ENCODE measurements at places on chromosomes 16 and 17. TPM values are rescaled to one million over a fixed set of nuclear protein-coding genes. Genes with fewer than 3 reads are reported as not detected.
A peak's percentile ranks its signal among the peaks of the same experiment; 100 is the strongest.

DNA sequence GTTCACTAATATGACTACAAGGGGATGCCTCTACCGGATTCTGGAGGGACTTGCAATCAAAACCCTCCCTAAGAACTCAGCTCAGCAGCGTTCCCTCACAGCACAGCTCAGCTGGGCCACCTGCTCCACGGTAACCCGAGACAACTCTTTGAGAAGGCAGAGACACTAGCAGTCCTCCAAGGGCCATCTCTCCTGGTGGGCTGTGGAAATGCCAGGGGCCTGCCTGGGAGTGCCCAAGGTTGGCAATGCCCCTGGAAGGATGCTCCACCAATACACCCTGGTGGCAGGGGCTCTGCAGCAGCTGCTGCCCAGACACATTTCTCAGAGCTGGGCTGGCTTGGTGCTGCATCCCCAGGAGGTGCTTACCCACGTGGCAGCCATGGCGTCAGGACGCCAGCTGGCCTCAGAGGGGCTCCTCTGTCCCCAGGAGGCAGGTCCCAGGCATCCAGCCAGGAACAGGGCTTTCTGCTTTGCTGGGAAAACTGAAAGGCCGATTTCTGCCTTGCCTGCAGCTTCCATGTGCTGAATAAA lies 16.5 kb downstream of the CDIP1 start:
- no peak for DNase-seq

The RBFOX1 gene
- total RNA-seq = 1.4 TPM

The FOXC2 gene
- 0.11 TPM for total RNA-seq

- no peak for DNase-seq
Observed at GRCh38 chr16:23288209-23288608, 13.9 kb upstream of the SCNN1B start.

GRCh38 chr17:35073183-35073790 lies 9.8 kb upstream of the RFFL start:
- DNase-seq = no peak

The ZNF646 gene
- total RNA-seq = 32.4 TPM

DNA sequence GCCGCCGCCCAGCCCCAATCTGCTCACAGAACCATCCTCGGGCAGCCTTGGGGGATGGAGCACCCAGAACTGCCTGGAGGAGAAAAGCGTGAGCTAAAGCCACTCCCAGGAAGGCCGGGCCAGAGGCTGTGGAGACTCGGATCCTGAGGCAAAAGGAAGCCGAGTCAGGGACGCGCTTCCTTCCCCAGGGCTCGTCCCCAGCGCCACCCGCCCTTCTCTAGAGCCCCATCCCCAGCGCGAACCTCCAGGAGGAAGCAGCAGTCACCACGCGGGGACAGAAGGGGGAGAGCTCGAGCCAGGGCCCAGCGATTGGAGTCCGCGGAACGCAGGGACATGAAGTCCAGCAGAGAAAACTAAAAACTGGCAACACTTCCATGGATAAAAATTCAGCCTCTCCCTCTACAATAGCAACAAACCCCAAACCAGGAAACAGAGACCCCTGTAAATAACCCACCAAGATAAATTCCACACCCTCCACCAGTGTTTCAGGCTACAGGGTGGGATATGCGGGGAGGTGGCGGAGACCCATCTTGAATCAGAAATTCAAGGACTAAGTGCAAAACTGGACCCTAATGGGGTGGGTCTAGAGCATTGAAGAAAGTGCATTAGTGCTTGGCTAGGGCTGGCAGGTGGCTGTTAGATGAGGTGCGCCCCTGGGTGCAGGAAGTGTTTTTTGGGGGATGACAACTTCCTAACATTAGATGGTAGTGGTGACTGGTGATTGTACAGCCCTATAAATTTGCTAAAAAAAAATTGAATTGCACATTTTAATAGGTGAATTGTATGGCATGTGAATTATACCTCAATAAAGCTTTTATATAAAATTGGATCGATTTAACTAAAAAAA lies 116.1 kb upstream of the METRNL start:
- peak; percentile 71 for DNase-seq

The PPP1R1B gene
- total RNA-seq = not detected

GRCh38 chr16:56336071-56336688 lies 89.2 kb downstream of the AMFR start:
- no peak for DNase-seq

The HEATR3 gene
- total RNA-seq = 29.5 TPM

DNA sequence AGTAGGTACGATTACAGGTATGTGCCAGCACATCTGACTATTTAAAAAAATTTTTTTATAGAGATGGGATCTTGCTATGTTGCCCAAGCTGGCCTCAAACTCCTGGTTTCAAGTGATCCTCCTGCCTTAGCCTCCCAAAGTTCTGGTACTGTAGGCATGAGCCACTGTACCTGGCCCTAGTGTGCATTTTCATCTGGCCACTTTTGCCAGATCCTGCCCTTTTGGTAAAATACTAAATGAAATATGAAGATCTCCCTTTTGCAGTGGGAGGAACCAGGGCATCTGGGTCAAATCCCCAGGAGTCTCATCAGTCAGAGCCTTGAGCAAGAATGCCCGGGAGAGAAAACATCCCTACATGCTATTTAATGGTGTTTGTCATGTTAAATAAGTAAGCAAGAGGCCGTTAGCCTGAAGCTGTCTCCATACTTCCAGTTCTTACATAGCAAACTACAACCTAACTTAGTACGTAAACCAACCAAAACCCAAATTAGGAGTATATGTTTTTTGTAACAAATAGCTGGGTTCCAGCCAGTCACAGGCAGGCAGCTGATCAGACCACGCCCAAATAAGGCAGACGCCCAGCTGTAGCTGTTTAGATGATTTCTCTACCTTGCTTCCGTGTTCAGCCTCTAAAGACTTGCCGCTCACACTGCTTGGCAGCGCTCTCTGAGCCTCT lies 46.5 kb upstream of the CLEC18A start:
- no peak for DNase-seq

- DNase-seq = no peak
Observed at GRCh38 chr17:21482189-21482865, 106.2 kb downstream of the KCNJ12 start.

- no peak for DNase-seq
Observed at GRCh38 chr17:35727635-35728034, 3.8 kb upstream of the RASL10B start.

DNA sequence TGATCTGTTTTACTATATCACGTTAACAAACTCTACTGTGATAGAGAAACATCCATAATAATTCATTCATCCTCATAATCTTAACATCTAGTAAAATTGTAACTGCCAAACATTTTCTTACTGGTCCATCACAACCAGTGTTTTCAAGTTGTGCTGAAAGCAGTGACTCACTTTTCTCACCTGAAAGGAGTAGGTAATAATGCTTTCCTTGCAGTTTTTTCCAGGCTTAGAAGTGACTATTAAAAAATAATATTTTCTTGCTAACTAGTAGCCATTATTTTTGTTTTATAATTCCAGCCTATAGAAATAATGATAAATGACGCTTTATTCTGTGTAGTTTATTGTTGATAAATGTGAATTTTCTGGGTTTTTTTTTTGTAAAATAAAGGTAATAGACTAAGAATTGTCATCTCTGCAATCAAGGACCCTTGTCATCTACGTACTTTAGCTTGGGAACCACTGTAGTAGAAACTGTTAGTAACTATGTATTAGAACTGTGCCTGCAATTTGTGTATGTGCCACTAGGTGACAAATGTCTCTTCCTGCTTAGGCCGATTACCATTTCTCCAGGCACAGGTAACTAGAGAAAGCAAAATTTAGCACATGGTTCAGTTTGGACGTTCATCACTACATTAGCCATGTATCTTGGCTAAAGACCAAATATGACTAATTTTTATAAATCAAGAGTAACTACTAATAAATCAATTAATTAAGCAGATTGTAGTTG lies 409.4 kb upstream of the ERCC4 start:
- no peak for DNase-seq

The CDH5 gene
- total RNA-seq = 0.45 TPM

The GLP2R gene
- total RNA-seq = not detected

- DNase-seq = no peak
Observed at GRCh38 chr17:76327696-76328095, 19.6 kb upstream of the QRICH2 start.

DNA sequence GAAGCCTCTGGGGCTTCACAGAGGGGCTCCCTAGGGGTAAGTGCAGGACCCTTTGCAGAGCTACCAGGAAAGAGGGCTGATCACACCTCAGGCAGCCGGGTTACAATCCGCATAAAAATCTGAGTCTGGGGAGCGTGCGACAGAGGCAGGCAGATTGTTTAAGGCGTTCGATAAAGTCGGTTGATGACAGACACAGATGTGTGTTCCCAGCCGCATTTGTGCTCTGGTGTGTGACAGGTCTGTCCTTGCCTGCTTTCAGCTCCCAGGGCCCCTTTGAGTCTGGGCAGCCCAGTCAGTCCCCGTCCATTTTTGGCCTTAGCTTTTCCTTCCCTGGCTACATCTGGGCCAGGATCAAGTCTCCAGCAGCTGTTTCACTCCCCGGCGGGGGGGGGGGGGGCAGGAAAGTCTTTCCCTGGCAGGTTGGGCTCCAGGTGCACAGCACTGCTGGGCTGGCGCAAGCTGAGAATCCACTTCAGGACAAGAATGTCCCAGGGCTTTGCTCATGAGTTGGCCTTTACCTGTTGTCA lies 1.3 kb upstream of the ZACN start:
- peak; percentile 11 for DNase-seq

- DNase-seq = no peak
Observed at GRCh38 chr17:73315471-73315870, 3.7 kb upstream of the CDC42EP4 start.

- DNase-seq = no peak
Observed at GRCh38 chr17:43787728-43788127, 7.5 kb downstream of the CFAP97D1 start.

The ANKRD40CL gene
- not detected for total RNA-seq

DNA sequence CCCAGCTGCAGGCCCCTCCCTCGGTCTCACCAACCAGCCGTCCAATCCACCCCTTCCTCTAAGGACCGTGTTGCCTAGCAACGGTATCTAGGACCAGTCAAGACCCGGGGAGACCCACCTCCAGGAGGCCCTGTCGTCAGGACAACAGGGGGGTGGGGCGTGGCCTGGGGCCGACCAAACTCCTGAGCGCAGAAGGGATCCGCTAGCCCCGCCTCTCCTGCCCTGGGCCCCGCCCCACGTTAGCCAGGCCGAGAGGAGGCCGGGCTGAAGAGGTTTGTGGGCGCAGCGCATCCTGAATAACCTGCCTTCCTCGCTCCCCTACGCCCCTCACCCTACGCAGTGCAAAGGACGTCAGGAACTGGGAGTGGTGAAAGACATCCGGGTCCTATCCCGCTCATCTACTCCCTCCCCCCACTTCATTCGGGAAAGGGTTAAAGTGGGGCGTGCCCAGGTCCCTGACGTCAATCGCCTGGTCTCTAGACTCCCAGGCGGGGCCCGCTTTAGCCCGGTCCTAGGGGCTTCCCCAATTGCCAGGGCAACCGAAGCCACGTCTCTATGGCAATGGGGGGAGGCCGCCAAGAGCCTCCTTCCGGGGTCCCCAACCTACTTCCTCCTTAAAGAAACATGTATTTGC lies 14.7 kb downstream of the DLG4 start:
- peak; percentile 92 for DNase-seq

DNA sequence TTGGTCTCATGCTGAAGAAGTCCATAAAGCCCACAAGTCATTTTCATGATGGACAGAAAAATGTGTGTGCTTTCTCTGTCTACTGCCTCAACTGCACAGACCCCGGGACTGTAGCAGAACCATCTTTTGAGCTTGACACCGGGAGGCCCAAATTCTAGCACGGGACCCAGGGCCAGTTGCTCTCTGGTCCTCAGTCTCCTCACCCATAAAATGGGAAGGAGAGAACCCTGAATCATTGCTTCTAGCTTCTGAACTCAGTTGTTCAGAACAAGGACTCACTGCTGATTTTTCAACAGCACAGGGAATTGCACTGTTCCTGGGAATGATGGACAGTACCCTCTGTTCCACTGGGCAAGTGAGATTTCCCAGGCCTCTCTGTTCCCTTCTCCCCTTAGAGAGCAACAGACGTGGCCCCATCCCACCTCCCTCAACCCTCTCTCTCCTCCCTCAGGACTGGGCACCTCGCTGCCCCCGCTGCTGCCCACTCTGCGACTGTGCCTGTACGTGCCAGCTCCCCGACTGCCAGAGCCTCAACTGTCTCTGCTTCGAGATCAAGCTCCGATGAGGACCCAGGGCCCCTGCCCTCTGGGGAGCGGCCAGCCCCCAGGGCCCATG lies 2.2 kb upstream of the ALDOA start:
- DNase-seq = no peak

The NPTX1 gene
- total RNA-seq = 1.6 TPM

- no peak for DNase-seq
Observed at GRCh38 chr17:28043741-28044140, 1.3 kb downstream of the NLK start.

DNA sequence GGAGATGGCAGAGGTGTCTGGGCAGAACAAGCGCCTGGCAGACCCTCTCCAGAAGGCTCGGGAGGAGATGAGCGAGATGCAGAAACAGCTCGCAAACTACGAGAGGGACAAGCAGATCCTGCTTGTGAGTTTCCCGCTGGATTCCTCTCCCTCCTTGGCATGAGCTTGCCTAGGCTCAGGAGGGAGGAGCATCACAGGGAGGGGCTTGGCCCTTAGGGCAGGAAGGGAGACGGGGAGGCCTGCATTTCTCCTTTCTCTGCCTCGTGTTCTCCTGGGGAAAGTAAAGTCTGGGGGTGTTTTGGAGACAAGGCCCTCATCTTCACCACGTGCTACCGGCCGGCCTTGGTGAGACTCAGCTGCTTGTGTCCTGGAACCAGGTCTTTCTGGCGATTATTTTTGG lies 18.0 kb upstream of the DBNDD1 start:
- no peak for DNase-seq

- no peak for DNase-seq
Observed at GRCh38 chr16:11963706-11964105, 1.3 kb upstream of the TNFRSF17 start.

The OR4D1 gene
- not detected for total RNA-seq

GRCh38 chr17:55564081-55564480 lies 52.8 kb upstream of the SMIM36 start:
- DNase-seq = no peak

- DNase-seq = peak; percentile 57
Observed at GRCh38 chr16:28974007-28974436, 556 bp upstream of the SPNS1 start.

- no peak for DNase-seq
Observed at GRCh38 chr17:8732406-8733085, 12.1 kb downstream of the CCDC42 start.

GRCh38 chr16:16096121-16096857 lies 127.0 kb downstream of the ABCC6 start:
- DNase-seq = no peak

DNA sequence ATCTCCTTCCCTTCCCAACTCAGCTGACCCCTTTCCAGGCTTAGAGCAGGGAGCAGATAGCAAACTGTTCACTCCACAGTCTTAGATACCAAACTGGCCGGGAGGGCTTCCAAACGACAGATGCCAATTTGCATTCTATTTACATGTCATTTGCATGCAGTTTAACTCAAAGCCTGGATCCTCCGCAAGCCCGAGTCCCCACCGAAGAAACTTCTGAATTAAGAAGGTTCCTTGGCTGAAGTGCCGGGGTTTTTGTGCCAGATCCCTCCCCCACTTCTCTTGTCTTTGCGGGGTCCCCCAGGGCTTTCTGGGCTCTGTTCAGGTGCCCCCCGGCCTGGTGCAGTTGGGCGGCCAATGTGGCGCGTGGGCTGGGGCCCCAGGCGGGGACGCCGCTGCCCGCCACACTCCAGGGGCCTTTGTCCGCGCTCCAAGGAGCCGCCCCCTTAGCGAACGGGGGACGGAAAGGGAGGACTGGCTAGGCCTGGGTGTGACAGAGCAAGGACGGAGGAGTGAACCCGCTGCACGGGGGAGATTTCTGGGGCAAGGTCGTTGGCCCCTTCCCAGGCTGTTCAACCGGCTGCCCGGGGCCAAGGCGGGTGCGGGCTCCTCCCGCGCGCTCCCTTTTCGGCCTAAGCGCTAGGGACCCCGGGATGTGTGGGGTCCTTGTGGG lies 1.2 kb downstream of the GPRC5B start:
- peak; percentile 55 for DNase-seq

GRCh38 chr16:2838928-2839327 lies 8.8 kb downstream of the ZG16B start:
- DNase-seq = peak; percentile 58

The SLFN14 gene
- not detected for total RNA-seq

Data from neural crest cell (in vitro differentiated cells).